ENCODE measurements at places on chromosomes 5 and 9. TPM values are rescaled to one million over a fixed set of nuclear protein-coding genes. Genes with fewer than 3 reads are reported as not detected.

Gene SLC4A9
- polyA plus RNA-seq = 0.14 TPM

Gene CCNO
- 0.94 TPM for polyA plus RNA-seq

Gene POLK
- 12.1 TPM for polyA plus RNA-seq

Gene STPG3
- polyA plus RNA-seq = not detected

Gene SH3PXD2B
- polyA plus RNA-seq = 17.9 TPM
